ENCODE measurements at places on chromosomes 16 and 17. TPM values are rescaled to one million over a fixed set of nuclear protein-coding genes. Genes with fewer than 3 reads are reported as not detected.

TADA2A gene
- total RNA-seq = 11.9 TPM

CD300LD gene
- not detected for total RNA-seq

GDPD1 gene
- 1.6 TPM for total RNA-seq

SLC4A1 gene
- total RNA-seq = not detected

CD300LB gene
- total RNA-seq = 0.14 TPM

SLFN12 gene
- total RNA-seq = 1.3 TPM

DNA sequence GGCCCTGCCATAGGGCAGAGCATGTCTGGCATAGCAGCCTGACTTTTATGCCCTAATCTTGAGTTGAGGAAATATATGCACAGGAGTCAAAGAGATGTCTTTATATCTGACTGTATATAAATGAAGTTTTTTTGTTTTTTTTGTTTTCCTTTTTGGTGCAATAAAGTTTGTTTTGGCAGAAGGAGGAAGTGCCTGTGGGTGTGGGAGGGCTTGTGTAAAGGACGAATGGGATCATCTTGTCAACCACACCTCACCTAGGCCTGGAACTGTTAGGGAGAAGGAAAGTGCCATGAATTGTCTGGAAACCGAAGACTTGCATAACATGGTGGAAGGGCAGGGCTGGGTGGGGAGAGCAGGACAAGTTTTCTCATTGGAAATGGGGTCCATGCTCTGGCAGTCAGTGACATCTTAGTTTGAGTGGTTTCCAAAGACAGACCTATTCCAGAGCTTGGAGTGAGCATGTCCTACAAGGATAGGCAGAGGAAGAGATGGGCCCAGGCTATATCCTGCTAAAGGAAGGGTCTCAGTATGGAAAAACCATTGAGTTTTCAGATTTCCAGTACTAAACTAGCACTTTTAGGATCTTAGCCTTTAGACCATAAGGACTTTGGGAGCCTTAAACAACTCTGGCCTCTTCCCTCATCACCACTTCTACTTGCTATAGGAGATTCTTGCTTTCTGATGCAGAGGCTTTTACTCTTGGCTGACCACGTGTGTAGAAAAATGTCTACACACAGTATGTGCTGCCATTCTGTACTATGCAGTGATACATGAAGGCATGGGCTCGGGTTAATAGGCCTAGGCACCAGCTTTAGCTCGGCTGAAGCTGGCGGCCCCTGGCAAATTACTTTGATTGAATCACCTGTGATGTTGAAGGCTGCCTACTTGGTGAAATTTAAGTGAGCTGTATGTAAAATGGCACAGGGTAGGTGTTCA lies 15.5 kb downstream of the SNF8 start:
- peaks cover 18% of the 10 kb centered on the region for H3K36me3 ChIP-seq
- no peaks in the 10 kb centered on the region for H3K27me3 ChIP-seq
- no peaks in the 10 kb centered on the region for H3K4me1 ChIP-seq
- H3K4me3 ChIP-seq = no peak overlapping the region
- no peak for DNase-seq
- H3K27ac ChIP-seq = no peak overlapping the region

DNA sequence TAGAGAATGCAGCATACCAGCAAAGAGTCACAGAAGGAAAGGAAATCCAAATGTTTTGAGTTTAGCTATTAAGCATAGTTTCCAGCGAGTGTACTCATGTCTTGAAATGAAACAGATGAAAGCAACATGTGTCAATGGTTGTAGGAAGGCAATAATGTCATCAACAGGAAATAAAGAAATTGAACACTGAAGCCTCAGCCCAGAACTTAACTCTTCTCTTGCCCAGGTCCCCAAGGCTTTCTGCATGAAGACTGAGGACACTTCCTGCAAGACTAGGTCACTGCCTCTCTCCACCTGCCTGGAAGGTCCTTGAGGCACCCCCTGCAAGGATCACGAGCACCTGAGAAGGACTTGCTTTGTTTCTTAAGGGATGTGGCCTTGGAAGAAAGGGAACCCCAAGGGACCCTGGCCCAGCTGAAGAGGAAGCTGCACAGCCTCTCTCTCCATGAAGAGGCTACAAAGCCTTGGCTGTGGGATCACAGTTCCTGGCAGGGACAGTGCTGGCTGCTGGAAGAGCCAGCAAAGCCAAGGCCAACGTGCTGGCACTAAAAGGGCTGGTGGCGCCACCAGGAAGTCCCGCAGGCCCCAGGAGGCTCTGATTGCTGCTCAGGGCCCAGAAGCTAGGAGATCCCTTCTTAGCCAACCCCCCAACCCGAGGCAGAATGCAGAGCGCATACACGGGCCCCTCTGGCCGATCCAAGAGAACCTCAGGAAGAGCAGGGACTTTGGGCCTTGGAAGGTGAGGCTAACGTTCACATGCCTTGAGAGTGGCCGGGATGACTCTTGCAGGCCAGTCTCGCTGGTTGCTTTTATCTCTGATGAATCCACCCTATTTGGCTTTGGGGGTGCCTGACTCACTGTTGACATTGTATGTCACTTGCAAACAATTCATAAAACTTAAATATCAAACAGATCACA lies 23.4 kb upstream of the AXIN2 start:
- no peaks in the 10 kb centered on the region for H3K36me3 ChIP-seq
- peak; percentile 57 for DNase-seq
- peaks cover 5% of the 10 kb centered on the region for H3K4me1 ChIP-seq
- no peaks in the 10 kb centered on the region for H3K27me3 ChIP-seq

- no peak for DNase-seq
- no peaks in the 10 kb centered on the region for H3K4me1 ChIP-seq
- H3K27ac ChIP-seq = no peak overlapping the region
- H3K27me3 ChIP-seq = no peaks in the 10 kb centered on the region
- H3K4me3 ChIP-seq = no peak overlapping the region
These were observed 17.4 kb upstream of the SUPT4H1 start for GRCh38 chr17:58369214-58370031.

All from pancreas (tissue), 10 donors.